ENCODE measurements at places on chromosomes 12 and 14.
A peak's percentile ranks its signal among the peaks of the same experiment; 100 is the strongest.

DNA sequence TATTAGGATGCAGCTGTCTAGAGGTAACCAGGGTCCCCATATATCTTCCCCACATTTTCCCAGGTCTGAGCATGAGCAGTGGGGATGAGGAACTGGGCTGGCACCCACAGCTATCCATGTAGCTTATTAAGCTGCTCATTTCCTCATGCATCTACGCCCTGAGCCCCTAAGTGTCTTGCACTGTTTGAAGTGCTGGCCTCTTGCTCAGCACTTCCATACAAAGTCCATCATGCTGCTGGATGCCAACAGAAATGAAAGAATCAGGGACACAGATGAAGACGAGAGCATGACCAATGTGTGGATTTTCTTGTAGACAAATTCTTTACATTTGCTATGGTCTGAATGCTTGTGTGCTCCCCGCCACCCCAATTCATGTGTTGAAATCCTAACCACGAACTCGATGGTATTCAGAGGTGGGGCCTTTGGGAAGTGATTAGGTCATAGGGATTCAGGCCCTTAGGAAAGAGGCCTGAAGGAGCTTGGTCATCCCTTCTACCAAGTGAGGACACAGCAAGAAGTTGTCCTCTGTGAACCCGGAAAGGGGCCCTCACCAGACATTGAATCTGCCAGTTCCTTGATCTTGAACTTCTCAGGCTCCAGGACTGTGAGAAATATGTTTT, 54.5 kb downstream of the C12orf75 start:
- no peak for DNase-seq

- no peak for DNase-seq
These were observed 87.1 kb downstream of the ATP2B1 start for GRCh38 chr12:89621521-89621920.

- no peak for DNase-seq
These were observed 147.3 kb downstream of the ADGRD1 start for GRCh38 chr12:131101006-131101405.

- peak; percentile 16 for DNase-seq
These were observed 35.4 kb upstream of the DIO3 start for GRCh38 chr14:101525640-101526527.

DNA sequence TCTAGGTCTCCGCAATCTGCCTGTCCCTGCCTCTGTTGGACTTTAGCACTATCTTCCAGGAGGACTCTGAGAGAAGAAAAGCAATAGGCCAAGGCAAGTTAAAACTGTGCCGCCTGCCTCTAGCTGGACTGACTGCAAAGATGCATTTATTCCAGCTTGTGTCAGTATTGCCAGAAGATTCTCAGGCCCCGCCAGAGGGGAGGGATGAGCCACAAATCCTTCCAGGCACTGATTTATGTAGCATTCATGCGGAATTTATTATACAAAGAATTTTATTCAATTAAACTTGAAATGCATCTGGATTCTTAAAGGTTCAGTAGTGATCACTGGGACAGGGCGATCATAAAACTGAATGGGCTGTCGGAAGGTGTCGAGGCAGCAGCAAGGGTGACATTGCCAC, 19.8 kb downstream of the MMAB start:
- DNase-seq, result no peak

DNA sequence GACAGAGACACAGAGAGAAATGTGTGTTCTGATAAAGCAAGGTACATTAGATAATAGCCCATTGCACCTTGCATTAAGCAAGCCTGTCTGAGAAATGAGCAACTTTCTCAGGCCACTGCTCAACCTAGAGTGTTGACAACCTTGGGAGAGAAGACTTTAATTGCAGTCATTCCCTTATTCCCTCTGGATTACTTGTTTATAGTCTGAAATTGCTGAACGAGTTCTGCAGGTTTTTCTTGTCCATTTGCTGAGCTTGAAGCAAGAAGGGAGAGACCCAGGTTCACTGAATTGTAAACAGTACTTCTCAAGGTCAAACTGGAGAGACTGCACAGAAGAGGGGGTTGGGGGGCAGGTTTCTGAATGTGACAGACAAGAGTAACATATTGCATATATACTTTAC, 159.4 kb upstream of the PLEKHG7 start:
- DNase-seq, result no peak

GRCh38 chr14:95303552-95303951, 16.2 kb downstream of the CLMN start:
- no peak for DNase-seq

DNA sequence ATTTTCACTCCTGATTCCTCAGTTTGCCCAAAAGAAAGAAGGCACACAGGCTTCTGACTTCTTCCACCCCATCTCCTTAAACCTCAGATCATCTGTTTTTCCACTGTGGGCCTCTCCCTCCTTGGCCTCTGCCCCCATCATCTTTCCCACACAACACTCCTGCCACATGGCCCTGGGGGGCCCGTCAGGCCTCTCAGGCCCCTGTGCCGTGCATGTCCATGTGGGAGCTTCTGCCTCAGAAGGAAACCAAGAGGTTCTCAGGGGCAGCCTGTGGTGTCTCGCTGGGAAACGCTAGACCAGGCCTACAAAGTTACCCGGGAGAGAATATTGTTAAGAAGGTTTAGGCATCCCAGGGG, 8.0 kb downstream of the KLHL33 start:
- no peak for DNase-seq

DNA sequence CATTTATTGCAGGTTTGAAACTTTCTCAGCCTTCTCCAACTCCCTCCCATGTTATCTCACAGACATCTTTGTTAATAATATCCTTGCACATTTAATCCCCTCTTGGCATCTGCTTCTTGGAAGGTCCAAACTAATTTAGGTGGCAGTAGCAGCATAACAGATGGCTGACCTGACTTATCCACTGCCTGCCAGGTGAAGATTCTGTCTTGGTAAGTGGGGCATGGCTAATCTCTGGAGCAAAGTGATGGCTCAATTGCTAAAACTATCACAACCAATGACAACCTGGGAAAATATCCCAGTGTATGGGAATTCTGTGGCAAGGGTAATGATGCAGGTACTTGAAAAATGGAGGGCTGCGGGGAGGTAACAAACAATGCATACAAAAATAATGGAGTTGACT, 58.2 kb upstream of the ALG10B start:
- no peak for DNase-seq

DNA sequence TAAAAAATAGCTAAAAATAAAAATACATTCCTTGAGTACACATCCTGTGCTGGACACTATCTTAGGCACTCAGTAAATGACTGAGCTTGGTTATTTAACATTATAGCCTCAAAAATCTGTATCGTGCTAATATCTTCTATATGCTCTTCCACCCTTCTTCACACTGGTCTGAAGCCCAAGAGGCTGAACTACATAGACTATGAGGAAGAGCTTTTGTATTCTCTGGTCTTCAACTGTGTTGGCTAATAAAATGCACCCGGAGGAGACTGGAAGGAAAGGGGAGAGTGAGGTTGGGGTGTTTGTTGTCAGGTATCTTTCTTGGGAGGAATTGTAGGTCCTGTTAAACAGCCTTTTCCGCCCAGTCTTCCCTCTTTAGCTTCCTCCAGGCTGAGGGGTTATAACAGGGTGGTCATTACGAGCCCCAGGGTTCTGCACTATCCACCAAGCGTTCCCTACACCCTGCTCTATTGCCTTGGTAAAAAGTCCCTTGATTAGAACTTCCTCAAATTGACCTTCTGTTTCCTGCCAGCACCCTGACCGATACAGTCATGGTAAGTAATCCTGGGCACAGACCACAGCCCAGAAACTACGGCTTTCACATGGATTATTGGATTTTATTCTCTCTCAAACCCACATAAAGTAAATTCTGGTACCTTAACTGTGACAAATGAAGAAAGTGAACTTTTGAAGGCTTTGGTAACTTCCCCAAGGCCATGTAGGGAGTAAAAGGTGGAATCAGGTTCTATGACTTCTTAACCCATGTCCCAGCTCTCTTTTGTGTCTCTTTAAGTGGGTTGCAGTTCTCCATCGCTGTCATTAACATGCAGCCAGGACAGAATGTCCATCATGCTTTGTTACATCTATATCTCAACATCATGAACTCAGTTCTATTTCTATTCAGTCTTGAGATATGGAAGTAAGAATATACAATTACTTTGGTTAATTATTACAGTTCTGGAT, 71.3 kb downstream of the PTHLH start:
- no peak for DNase-seq

GRCh38 chr12:53414756-53415417, 8.8 kb upstream of the AMHR2 start:
- no peak for DNase-seq
